AG08395 (cell line): ENCODE measurements at places on chromosomes 7 and 10.

DNA sequence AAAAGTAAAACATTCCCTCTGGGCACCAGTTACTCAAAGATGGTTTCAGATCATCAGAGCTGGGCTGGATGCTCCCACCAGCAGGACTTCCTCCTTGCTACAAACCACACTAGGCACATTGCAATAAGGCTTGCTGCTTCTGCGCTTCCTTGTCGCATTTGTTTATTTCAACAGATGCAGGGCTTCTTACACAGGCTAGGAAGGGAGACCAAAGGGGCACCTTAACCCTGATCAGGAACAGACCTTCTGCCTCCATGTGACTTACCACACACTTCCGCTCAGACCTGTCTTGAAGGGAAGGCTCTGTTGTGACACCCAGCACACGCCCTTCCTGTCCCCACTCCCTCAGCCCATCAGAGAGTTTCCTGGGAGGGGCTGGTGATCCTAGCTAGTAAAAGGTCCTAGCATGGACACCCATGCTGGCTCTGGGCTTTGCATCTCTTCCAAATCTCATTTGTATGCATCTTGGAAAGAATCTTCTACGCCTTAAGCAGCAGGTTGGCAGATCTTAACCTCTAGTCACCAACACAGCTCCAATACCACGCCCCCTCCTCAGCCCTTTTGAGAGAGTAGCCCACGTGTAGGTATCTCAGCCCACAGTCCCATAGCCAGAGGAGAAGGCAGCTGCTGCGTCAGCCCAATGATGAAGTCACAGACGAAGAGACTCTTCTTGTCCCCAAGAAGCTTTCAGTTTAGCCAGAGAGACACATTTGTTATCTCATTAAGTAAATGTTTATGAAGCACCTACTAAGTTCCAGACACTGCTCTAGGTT, 47.1 kb upstream of the SVIL start:
- no peak for DNase-seq

GRCh38 chr7:96547371-96547811, 162.3 kb downstream of the SEM1 start:
- no peak for DNase-seq

DNA sequence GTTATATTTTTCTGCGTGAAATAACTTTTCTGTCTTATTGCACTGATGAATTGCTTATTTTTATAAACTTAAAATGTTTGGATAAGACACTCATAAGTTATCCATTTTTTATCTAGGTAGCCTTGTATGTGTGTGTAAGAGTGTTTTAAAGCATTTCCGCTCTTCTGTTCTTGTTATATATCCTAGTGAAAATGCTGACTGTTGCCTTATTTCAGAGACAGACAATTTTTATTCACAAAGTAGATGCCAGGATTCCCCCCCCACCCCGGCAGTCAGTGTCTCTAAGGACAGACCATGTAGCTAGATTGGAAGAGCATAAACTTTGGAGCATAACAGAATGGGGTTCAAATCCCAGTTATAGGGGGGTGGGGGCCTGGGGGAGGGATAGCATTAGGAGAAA, 1.6 kb downstream of the SMC3 start:
- no peak for DNase-seq

GRCh38 chr10:1643161-1643907, 94.0 kb downstream of the ADARB2 start:
- no peak for DNase-seq

- DNase-seq: no peak
Observed at GRCh38 chr7:2958416-2959102, 85.1 kb downstream of the CARD11 start.

DNA sequence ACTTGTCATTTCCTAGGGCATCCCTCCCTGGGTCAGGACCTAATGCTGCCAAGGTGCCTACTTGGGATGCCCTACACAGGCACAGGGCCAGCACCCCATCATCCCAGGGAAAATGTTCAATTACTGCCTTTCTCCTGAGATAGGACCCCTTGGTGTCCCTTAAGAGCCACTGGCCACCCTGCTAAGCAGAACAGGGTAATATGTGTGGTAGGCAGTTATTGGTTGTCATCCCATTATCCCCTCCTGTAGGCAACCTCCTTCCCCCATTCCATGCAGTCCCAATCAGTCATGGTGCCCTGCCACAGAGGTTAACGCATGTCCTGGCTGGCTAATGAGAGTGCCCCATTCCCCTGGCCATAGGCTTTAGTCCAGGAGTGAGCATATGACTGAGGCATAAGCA, 53.2 kb downstream of the PRLHR start:
- no peak for DNase-seq

- DNase-seq: no peak
Observed at GRCh38 chr7:1925973-1926907, 256.2 kb downstream of the ELFN1 start.
